ENCODE measurements at places on chromosomes 13 and 19. TPM values are rescaled to one million over a fixed set of nuclear protein-coding genes. Genes with fewer than 3 reads are reported as not detected.

The RGL3 gene
- 3.5 TPM for polyA plus RNA-seq

The RFX1 gene
- polyA plus RNA-seq, result 0.52 TPM

The NDFIP2 gene
- polyA plus RNA-seq, result 200 TPM

The APOC4 gene
- polyA plus RNA-seq, result not detected

The CLC gene
- polyA plus RNA-seq, result not detected
